ENCODE measurements at places on chromosomes 16 and 17.
A peak's percentile ranks its signal among the peaks of the same experiment; 100 is the strongest.

DNA sequence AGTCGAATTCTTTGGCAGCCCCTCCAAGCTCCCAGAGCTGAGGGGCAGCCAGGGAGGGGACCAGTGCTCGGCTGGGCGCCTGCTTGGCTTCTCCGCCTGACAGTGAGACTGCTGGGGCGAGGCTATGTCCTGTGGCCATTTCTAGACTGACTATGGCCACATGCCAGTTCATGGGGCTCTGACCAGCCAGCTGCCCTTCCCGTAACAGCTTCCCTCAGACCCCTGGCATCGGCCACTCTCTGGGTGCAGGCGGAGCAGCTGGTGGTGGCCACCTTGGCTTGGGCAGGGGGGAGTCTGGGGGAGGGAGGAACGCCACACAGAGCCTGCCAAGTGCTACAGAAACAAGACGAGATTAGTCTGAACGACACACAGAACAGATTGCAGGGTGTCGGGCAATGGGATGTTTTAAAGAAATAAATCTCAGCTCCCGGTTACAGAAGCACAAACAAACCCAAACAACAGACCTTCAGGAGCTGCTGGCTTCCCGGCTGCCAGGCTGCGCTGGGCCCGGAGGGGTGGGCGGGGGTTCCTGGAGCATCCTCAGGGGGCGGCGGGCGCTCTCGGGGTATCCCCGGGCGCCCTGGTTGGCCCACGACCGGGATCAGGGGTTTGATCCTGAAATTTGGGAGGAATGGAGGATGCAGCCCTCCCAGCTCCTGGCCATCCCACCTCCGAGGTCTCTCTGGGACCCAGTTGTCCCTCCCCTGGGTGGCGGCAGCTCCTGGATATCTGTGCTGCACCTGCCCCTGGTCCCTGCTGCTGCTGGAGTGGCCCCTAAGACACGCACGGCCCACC is 34.5 kb downstream of the TBC1D16 start:
- no peak for DNase-seq

DNA sequence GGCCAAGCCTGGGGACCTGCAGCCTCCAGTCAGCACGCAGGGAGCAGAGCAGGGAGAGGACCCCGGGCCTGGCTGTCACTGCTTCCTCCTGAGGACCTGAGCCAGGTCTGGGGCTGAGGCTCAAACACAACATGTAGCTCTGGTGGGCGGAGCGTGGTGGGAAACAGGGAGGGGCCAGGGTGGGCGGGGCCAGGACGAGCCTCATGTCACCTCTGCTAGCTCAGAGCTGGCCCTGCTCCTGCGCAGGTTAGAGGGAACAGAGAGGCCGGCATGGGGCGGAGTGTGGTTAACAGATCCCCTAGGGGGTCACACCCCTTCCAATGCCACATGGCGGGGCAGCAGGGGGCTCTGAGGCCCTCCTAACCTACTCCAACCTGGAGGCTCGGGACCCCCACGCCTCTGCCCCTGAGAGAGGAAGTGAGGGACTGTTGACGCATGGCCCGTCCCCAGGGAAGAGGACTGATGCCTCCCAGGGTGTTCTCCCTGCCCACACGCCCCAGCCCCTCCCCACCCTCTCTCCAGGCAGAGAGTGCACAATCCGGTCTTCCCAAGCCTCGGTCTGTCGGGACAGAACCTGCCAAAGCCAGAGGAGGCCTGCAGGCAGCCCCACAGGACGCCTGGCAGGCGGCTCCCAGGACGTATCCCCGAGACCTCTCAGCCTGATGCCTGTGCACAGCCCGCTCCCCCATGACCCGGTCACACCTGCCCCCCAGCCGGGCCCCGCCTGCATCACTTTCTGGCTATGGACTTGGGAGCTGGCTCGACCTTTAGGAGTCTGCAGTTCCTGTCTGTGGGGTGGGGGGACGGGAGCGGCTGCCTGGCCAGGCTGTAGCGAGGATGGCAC is 15.2 kb downstream of the PIEZO1 start:
- peak; percentile 66 for DNase-seq

GRCh38 chr16:57622361-57623250 is 5.8 kb upstream of the ADGRG1 start:
- DNase-seq = no peak

GRCh38 chr17:50945779-50946222 is 79.6 kb upstream of the TOB1 start:
- DNase-seq = peak; percentile 56

- DNase-seq = no peak
Observed at GRCh38 chr16:5193861-5194260, 96.3 kb upstream of the EEF2KMT start.

- DNase-seq = no peak
Observed at GRCh38 chr16:4689091-4689671, 4.2 kb upstream of the NUDT16L1 start.

- DNase-seq = no peak
Observed at GRCh38 chr17:14784997-14785696, 480.0 kb downstream of the PMP22 start.

GRCh38 chr17:78208486-78208885 is 5.6 kb upstream of the BIRC5 start:
- no peak for DNase-seq

- no peak for DNase-seq
Observed at GRCh38 chr17:56694825-56695224, 101.3 kb downstream of the NOG start.

GRCh38 chr17:33167736-33168135 is 125.4 kb downstream of the ASIC2 start:
- no peak for DNase-seq

GRCh38 chr16:68059804-68060203 is 25.4 kb upstream of the NFATC3 start:
- DNase-seq = no peak

- no peak for DNase-seq
Observed at GRCh38 chr16:75382611-75383010, 50.7 kb downstream of the CFDP1 start.

DNA sequence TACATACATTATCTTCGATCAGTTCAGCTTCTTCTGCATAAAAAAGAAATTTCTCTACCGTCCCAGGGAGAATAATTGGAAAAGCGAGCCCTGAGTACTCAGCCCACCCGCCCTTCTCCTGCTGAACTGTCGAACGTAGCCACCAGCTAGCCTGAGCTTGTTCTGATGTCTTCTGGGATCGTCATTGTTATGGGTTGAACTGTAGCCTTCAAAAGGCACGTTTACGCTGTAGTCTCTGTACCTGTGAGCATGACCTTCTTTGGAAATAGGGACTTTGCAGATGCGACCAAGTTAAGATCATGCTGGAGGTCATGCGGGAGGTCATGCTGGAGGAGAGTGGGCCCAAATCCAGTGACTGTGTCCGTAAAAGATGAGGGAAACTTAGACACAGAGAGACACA is 86.2 kb downstream of the CMIP start:
- no peak for DNase-seq

- no peak for DNase-seq
Observed at GRCh38 chr16:24075931-24076716, 180.0 kb upstream of the CACNG3 start.

- DNase-seq = no peak
Observed at GRCh38 chr16:79090966-79091365, 509.6 kb downstream of the MAF start.

GRCh38 chr17:80790021-80790765 is 201.4 kb upstream of the CHMP6 start:
- no peak for DNase-seq

- DNase-seq = no peak
Observed at GRCh38 chr16:78183437-78184237, 84.2 kb downstream of the WWOX start.

GRCh38 chr17:31586946-31587345 is 195.5 kb downstream of the RAB11FIP4 start:
- no peak for DNase-seq

DNA sequence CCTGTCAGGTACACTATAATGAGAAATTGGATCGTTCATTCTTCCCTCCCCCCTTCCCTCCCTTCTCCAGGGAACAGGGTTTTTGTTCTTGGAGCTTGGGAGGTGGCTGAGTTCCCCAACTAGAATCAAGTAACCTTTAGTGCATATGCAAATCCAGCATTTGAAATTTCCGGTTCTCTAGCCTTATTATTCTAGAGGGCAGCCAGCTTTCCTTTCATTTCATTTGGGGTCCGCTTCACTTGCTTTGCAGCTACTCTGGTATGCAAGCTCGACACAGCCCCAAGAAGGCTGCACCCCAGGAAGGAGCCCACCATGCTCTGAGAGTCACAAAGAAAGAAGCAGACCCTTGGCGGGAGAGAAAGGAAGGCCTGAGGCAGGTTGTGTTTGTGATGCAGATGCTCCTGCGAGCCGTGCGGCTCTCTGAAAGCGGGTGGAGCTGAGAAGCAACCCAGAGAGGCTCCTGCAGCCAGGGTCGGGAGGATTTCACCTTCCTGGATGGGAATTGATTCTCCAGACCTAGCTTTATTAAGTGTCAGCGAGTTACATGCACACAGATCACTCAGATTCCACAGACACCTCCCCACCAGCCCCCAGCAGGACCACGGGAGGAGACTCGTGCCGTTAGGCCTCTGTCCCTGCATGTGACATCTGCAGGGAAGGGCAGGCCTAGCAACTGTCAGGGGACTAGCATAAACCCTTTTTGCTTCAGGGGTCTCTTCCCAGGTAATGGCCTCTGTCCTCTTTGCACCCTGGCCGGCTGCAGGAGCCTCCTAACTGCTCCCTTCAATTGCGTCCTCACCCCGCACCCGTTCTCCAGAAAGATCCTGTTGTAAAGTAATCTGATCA is 34.5 kb downstream of the PMM2 start:
- DNase-seq = no peak

GRCh38 chr17:19372866-19373504 is 5.3 kb upstream of the MAPK7 start:
- no peak for DNase-seq

GRCh38 chr17:77488531-77489238 is 347.9 kb downstream of the SEC14L1 start:
- DNase-seq = no peak

DNA sequence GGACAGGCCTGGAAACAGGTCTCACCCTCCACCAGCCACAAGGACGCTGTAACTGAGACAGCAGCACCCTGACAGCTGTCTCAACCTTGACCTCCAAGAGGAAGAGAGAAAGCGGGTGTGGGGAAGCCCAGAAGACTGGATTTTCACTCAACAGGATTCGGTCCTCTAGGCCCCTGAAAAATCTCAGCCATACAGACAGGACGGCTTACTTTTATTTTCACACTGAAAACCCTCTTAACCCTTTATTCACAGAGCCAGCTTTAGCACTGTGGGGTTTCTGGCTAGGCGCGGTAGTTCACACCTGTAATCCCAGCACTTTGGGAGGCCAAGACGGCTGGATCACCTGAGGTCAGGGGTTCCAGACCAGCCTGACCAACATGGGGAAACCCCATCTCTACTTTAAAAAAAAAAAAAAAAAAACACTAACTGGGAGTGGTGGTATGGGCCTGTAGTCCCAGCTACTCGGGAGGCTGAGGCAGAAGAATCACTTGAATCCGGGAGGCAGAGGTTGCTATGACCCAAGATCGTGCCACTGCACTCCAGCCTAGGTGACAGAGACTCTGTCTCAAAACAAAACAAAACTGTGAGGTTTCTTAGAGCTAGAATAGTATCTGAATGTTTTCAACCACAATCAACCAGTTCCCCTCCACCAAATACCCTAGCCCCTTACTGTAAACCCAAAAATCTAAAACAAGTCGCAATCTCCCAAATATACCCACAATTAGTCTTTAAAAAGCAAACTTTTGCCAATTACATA is 5.3 kb downstream of the ANKRD11 start:
- no peak for DNase-seq

GRCh38 chr17:57834146-57834741 is 15.6 kb downstream of the MRPS23 start:
- no peak for DNase-seq

GRCh38 chr17:8375738-8376259 is 705 bp downstream of the KRABD2 start:
- DNase-seq = no peak

DNA sequence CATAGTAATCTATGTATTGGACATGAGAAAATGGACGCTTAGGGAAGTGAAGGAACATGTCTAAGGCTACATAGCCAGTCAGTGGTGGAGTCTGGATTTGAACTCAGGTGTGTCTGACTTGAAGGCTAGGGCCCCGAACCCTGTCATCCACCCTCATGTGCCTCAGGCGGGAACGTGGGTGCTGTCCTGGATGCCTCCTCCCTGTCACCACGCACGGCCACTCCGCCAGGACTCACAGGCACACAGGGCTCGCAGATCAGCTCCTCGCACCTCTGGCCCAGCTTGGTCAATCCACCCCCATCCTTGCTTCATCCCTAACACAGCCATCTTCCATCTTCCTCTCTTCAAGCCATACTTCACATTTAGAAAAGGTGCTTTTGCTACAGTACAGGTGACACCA is 154.7 kb downstream of the KCNJ12 start:
- no peak for DNase-seq

DNA sequence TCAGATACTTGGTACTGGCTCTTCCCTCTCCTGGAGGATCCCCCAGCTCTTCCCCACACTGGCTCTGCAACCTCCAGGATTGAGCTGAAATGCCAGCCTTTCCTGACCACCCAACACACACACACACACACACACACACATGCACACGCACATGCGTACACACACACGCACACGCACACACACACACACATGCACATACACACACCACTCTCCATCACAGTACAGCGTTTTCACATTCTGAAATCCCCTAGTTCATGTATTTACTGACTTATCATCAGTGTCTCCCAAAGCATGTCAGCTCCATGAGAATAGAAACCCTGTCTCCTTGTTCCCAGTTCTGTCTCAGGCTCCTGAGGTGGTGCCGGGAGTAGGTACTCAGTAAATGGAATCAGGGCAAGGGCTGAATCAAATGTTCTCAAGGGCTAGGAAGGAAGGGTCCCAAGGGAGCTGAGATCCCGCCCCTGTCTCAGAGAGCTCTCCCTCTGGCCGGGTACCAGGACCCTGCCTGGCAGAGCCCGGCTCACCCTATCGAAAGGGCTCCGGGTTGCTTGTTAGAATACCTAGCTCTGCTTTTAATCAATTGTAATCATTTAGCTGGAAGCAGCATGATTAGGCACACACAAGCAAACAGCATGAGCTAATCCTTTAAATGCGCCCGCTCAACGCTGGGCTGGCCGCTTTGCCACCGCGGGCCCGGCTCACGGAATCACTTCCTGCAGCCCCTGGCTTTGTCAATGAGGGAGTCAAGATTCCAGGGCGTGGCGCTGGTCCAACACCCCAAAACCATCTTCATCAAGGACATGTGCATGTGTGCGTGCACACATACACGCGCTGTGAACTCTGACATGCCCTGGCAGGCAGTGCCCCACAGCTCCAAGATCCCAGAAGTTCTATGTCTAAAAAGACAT is 140.7 kb downstream of the C16orf78 start:
- DNase-seq = no peak

GRCh38 chr17:81396278-81396721 is 1.0 kb downstream of the BAHCC1 start:
- no peak for DNase-seq

- DNase-seq = no peak
Observed at GRCh38 chr16:88844419-88845036, 12.2 kb downstream of the GALNS start.
